ENCODE measurements at places on chromosomes 3 and 15.

DNA sequence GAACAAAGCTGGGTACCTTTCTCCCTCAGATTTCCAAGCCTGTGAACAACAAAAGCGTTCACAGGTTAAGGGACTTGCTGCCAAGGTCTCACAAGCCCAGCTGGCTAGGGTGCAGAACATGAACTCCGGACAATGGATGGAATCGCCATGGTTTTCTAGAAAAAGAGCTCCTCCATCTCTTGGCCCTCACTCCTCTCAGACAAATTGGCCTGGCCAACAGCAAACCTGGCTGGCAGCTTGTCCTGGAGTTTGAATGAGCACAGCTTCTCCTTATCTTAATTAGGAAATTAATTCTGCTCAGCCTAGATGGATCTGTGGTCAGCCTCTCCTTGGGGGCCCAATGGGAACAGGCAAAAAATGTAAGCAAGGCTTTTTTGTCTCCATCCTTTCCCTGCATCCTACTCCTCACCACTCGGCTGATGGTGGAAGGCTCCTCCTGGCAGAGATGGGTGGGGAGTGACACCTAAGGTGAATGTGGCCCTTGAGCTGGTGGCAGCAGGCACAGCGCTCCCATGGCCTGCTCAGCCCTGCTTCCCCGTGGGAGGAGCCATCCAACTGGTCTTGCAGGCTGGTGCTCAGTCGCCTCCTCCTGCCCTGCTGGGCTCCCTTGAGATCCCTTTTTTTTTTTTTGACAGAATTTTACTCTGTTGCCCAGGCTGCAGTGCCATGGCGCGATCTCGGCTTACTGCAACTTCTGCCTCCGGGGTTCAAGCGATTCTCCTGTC, 5.8 kb downstream of the KLHL25 start:
- no peak overlapping the region for H3K27ac ChIP-seq
- no peaks in the 10 kb centered on the region for H3K27me3 ChIP-seq
- no peaks in the 10 kb centered on the region for H3K36me3 ChIP-seq
- DNase-seq: no peak
- no peak overlapping the region for H3K4me3 ChIP-seq

DNA sequence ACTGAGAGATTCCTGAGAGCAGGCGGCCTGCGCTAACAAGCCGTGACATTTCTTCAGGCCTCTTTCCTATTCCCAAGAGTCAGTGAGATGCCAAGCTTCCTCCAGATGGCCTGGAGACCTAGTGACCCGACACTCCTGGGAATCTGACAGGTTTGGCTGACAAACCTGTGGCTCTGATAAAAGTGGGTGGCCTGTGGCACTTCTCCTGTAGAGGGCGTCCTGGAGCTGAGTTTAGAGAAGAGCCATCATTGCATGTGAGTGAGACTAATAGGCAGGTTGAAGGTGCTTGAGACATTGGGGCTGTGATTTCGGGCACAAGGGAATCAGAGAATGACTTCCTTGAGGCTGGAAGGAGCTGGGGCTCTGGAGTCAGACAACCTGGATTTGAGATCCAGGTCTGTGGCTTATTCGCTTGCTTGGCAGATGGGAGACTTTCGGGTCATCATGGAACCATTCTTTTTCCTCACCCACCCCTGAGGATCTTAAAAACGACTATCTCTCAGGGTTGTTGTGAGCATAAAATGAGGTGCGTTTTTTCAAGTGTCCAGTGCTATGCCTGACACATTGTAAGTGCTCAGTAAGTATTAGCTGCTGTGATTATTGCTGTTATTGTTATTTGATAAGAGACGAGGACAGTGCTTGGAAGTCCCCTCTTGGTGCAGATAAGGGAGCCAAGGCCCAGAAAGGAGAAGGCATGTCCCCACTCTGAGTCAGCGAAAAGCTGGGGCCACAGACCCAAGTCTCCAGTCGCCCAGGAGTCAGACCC, 77.2 kb downstream of the SCN10A start:
- H3K27me3 ChIP-seq: no peaks in the 10 kb centered on the region
- no peak for DNase-seq
- no peaks in the 10 kb centered on the region for H3K4me1 ChIP-seq
- no peak overlapping the region for H3K27ac ChIP-seq
- H3K36me3 ChIP-seq: no peaks in the 10 kb centered on the region
- H3K4me3 ChIP-seq: no peak overlapping the region

DNA sequence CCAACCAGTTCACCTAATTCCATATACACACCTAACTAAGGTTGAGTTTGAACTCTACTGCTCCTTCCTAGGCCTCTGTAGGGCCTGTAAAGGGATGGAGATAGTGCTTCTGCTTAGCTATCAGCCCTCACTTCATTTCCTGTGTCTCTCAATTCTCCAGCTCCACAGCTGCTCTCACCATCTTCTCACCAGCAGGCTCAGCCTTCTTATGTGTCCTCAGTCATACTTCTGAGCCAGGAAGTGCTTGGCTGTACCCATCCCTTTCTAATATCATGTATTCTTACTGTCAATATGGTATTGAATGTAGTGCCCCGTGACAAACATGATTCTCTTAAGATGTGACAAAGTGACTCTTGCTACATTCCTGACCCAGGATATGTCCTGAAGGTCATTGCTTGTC, 116.9 kb downstream of the SLC9A9 start:
- no peaks in the 10 kb centered on the region for H3K36me3 ChIP-seq
- no peak for DNase-seq
- H3K4me3 ChIP-seq: no peak overlapping the region
- H3K27ac ChIP-seq: no peak overlapping the region

- H3K4me3 ChIP-seq: peak overlapping the region; percentile 61
- H3K36me3 ChIP-seq: peaks cover 15% of the 10 kb centered on the region
- H3K27ac ChIP-seq: peak overlapping the region; percentile 97
- peaks cover 3% of the 10 kb centered on the region for H3K4me1 ChIP-seq
- peak; percentile 100 for DNase-seq
Measured at GRCh38 chr15:79923515-79924169, 26.8 kb upstream of the MTHFS start.

- DNase-seq: no peak
- H3K4me1 ChIP-seq: no peaks in the 10 kb centered on the region
- no peak overlapping the region for H3K4me3 ChIP-seq
- H3K27ac ChIP-seq: no peak overlapping the region
Measured at GRCh38 chr15:91150502-91151160, 50.6 kb downstream of the SV2B start.

DNA sequence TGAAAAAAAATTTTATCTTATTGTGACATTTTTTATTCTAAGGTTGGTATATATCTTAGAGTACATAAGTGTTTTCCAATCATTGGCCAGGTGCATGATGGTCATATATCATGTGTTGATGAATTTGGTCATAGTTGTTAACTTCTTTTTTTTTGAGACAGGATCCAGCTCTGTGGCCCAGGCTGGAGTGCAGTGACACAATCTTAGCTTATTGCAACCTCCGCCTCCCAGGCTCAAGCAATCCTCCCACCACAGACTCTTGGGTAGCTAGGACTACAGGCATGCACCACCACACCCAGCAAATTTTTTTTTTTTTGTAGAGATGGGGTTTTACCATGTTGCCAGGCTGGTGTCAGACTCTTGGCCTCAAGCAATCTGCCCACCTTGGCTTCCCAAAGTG, 44.0 kb downstream of the PCCB start:
- H3K4me3 ChIP-seq: no peak overlapping the region
- H3K27ac ChIP-seq: no peak overlapping the region
- H3K4me1 ChIP-seq: no peaks in the 10 kb centered on the region
- H3K36me3 ChIP-seq: peaks cover 64% of the 10 kb centered on the region
- H3K27me3 ChIP-seq: no peaks in the 10 kb centered on the region
- DNase-seq: no peak

DNA sequence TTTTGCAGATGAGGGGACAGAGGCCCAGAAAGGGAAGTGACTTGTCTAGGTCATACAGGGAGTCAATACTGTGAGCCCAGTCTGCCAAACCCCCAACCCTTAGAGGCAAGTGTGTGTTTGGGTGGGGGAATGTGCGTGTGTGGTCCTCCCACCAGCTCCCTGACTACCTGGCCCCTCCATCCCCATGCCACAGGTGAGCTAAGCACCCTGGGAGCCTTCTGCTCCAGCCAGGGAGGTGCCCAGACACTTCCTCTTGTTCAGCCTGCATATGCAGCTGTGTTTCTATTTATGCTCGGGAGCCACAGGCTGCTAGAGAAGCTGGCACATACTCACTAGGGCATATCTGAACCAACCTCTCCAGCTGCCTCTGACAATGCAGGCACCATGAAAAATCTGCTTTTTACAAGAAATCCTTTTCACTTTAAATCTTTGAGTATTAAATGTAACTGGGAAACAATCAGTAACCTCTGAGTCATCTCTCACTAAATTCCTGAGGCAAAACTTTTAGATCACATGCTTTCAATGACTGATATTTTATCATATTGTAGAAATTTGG, 20.7 kb downstream of the TBC1D2B start:
- peaks cover 22% of the 10 kb centered on the region for H3K36me3 ChIP-seq
- no peak overlapping the region for H3K4me3 ChIP-seq
- no peak for DNase-seq
- H3K4me1 ChIP-seq: peaks cover 100% of the 10 kb centered on the region
- no peaks in the 10 kb centered on the region for H3K27me3 ChIP-seq
- H3K27ac ChIP-seq: peak overlapping the region; percentile 92

DNA sequence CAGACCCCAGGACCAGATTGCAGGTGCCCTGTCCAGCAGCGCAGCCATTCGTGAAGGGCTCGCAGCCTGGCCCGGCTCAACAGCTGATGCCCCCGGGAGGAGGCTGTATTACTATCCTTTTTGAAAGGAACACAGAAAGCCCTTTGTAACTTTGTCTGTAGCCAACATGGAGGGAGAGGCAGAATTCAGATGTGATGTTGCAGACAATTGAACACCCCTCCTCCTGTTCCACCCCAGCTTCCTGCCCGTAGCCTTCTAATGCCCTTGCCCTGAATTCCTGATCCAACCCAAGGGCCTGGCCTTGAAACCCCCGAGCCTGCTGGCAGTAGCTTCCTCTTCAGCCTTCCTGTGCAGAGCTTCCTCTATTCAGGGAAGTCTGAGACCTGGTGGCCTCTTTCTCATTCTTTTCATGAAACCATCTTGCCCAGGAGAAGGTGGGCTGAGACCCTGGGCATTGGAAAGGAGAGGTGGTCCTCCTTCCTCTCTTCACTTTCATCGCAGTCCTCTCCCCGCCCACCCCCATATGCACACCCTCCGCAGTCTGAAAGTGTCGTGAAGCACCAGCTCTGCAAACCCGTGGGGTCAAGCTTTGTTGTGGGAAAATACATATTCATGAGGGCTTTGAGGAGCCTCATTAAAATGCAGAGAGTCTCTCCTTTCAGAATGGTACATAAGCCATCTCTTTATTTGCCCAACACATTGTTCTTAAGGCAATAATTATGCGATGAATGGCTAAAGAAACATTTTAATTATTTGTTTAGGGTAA, 109.2 kb downstream of the APBA2 start:
- H3K4me3 ChIP-seq: no peak overlapping the region
- no peak for DNase-seq
- H3K27ac ChIP-seq: peak overlapping the region; percentile 79
- H3K4me1 ChIP-seq: peaks cover 13% of the 10 kb centered on the region
- no peaks in the 10 kb centered on the region for H3K36me3 ChIP-seq
- H3K27me3 ChIP-seq: no peaks in the 10 kb centered on the region

- peaks cover 3% of the 10 kb centered on the region for H3K4me1 ChIP-seq
- no peaks in the 10 kb centered on the region for H3K36me3 ChIP-seq
- no peak overlapping the region for H3K4me3 ChIP-seq
- no peak for DNase-seq
- peak overlapping the region; percentile 19 for H3K27ac ChIP-seq
- H3K27me3 ChIP-seq: no peaks in the 10 kb centered on the region
Measured at GRCh38 chr3:188562144-188562543, 408.2 kb downstream of the LPP start.

DNA sequence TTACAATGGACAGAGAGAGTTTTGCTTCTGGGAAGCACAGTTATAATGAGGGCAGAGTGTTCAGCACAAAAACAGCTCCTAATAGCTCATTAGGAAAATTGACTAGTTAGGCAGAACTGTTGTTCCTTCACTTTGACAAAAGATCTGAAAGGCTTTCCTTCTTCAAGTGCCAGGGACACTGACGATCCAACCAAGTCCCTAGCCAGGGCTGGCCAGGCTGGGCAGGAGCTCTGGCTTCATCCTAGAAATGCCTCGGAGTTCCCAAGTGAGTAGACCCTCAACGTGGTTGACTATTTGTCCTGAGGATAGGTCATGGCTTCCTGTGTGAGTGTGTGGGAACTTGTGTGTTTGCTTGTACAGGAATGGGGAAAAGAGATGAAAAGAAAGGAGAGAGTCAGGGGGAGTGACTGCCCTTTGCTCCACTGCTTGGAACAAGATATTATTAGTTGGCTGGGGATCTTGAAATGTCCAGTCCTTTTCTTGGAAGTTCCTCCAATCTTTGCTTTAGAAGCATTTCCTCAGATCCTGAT, 617.9 kb downstream of the NTRK3 start:
- no peak overlapping the region for H3K4me3 ChIP-seq
- no peak for DNase-seq
- H3K36me3 ChIP-seq: no peaks in the 10 kb centered on the region
- H3K4me1 ChIP-seq: no peaks in the 10 kb centered on the region
- no peak overlapping the region for H3K27ac ChIP-seq

All from spleen (tissue), 13 donors.